Stimulated activated CD8-positive, alpha-beta memory T cell treated with anti-CD3 and anti-CD28 coated beads, Interleukin-7, amount 100 ng/mL, for 24 hours (primary cell): ENCODE measurements at places on chromosomes 6 and 20.

GRCh38 chr6:99330159-99330558 is 19.3 kb downstream of the FAXC start:
- DNase-seq, result peak; percentile 23

DNA sequence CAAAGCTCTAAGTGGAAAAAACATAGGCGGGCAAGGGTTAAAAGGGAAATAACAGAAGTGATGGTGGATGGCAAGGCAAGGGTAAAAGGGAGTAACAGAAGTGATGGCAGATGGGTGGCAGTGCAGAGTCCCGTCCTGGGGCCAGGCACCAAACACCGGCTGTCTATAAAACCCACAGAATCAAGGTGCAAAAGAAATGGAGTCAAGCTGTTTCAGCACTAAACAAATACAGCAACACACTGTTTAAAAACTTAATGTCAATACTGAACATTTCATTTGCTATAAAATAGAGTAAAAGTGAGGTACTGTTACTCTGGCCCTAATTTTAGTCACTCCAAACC is 87.6 kb downstream of the MAN1A1 start:
- no peak for DNase-seq

- DNase-seq, result no peak
Observed at GRCh38 chr6:39530201-39530759, 194.9 kb downstream of the KIF6 start.

DNA sequence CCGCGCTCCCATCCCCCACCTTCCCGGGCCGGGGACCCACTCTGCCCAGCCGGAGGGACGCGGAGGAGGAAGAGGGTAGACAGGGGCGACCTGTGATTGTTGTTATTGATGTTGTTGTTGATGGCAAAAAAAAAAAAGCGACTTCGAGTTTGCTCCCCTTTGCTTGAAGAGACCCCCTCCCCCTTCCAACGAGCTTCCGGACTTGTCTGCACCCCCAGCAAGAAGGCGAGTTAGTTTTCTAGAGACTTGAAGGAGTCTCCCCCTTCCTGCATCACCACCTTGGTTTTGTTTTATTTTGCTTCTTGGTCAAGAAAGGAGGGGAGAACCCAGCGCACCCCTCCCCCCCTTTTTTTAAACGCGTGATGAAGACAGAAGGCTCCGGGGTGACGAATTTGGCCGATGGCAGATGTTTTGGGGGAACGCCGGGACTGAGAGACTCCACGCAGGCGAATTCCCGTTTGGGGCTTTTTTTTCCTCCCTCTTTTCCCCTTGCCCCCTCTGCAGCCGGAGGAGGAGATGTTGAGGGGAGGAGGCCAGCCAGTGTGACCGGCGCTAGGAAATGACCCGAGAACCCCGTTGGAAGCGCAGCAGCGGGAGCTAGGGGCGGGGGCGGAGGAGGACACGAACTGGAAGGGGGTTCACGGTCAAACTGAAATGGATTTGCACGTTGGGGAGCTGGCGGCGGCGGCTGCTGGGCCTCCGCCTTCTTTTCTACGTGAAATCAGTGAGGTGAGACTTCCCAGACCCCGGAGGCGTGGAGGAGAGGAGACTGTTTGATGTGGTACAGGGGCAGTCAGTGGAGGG is 2.8 kb downstream of the SOX4 start:
- no peak for DNase-seq

- no peak for DNase-seq
Observed at GRCh38 chr20:15512916-15513315, 1060.3 kb downstream of the KIF16B start.

- no peak for DNase-seq
Observed at GRCh38 chr20:32798046-32798981, 21.4 kb upstream of the MAPRE1 start.

- DNase-seq, result no peak
Observed at GRCh38 chr6:18042536-18043145, 55.2 kb upstream of the KIF13A start.

- no peak for DNase-seq
Observed at GRCh38 chr6:2625581-2625980, 125.1 kb downstream of the MYLK4 start.

DNA sequence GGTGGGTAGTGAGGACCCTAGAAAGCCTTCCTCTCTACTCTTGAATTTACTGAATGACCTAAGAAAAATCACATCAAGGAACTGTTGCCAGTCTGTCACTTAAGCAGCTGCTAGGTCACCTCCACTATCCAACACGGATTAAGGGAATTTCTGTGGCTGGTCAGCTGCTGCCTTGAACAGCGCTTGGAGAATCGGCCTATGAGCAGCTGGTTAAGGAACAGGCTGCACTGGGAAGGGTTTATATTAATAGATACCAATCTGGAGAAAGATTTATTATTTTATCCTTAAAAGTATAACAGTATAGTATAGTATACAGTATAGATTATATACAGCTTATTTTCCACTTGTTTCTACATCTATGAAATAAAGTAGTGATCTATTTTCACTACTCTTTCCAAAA is 6.5 kb downstream of the PTPRK start:
- DNase-seq, result no peak

DNA sequence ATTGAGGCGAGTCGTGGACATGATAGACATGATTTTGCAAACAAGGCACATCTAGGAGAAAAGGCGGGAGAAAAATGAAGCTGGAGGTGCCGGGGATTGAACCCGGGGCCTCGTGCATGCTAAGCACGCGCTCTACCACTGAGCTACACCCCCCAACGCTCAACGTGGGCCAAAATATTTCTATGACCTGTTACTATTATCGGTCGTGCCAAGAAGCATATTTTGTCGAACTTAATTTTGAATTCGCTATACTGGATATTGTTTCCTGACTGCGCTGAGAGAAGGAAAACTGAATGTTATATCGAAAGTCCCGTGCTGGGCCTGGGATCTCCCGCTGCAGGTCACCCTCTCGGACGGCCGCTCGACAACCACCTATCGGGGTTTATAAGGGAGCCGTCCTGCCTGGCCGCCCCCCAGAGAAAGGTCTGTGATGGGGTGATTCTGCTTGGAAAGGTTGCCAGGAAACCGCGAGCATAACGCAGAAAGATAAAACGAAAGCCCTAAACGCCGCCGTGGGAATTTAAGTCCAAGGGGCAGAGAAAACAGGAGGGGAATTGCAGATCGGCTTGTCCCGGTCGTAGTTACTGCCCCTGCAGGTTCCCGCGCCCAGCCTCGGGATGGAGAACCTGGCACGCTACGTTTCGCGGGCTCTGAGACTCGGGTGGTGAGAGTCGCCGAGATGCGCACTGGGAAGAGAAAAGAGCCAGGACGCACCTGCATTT is 60.0 kb downstream of the TRIM27 start:
- DNase-seq, result peak; percentile 78

DNA sequence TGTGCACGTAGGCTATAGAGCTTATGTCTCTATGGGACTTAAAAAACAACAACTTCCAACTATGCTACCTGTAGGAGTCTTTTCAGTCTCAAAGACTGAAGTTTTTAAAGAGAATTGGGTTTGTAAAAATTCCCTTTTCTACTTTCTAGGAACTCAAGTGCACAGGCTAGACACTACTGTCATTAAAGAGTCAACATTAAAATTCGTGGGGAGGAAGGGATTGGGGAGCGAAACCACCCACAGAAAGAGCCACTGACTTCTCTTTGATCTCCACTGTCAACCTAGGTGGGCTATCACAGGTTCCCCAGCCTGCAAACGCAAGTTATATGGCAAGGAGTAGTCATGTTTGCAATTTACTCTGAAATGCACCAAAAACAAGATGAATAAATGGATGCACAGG is 37.7 kb downstream of the ADTRP start:
- no peak for DNase-seq

- DNase-seq, result no peak
Observed at GRCh38 chr6:32879691-32880090, 25.7 kb downstream of the PSMB9 start.

DNA sequence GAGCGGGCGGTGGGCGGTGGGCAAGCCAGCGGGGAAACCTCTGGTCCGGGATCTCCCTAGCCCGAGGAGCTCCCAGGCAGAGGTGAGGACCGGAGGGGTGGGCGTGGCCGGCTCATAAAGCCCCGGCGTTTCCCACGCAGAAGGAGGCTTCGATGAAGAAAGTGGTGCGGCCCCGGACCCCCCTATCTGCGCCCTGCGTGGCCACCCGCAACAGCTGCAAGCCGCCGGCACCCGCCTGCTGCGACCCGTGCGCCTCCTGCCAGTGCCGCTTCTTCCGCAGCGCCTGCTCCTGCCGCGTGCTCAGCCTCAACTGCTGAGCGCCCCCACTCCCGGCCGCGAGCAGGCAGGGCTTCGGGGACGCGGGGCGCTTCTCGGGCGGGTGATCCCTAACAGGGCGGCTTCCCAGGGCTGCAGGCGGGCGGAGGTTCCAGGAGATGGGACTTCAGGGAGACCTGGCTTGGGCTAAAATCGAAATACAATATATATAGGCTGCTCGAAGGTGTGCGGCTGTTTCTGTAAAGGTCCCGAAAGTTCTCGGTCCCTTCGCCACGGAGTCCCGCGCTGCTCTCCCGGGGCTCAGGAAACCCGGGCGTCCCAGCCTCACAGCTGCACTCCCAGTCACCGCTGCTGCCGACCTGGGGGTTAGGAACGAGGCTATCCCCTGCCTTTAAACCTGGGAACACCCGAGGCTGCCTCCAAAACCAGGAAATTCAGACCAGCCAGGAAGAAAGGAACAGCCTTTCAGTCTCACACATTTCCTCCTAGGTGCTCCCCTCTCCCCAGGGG is 27.8 kb downstream of the ASIP start:
- no peak for DNase-seq

- no peak for DNase-seq
Observed at GRCh38 chr20:45904583-45905504, 7.1 kb downstream of the PLTP start.

- DNase-seq, result no peak
Observed at GRCh38 chr20:9417665-9418064, 96.7 kb upstream of the LAMP5 start.
